ENCODE measurements at places on chromosomes 13 and 19. TPM values are rescaled to one million over a fixed set of nuclear protein-coding genes. Genes with fewer than 3 reads are reported as not detected.

ZNF208 gene
- not detected for total RNA-seq

DNA sequence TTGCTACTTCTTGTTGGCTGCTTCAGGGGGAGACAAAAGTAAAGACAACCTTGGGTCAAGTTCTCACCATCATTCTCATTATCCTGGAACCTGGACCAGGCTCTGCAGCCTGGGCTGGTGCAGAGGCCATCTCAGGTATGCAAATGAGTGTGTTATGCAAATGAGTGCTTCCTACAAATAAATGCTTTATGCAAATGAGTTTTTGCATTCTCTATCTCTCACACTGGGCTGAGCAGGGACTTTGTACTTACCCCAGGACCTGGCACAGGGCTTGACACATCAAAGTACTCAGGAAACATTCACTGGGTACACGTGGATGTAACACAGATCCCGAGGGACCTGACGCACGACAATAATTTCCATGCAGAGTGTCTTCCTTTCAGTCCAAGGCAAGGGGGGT is 103.0 kb downstream of the DNAJC15 start:
- DNase-seq: peak; percentile 88
- peak overlapping the region; percentile 99 for H3K27ac ChIP-seq
- H3K36me3 ChIP-seq: no peaks in the 10 kb centered on the region
- peak overlapping the region; percentile 66 for H3K4me3 ChIP-seq

DNA sequence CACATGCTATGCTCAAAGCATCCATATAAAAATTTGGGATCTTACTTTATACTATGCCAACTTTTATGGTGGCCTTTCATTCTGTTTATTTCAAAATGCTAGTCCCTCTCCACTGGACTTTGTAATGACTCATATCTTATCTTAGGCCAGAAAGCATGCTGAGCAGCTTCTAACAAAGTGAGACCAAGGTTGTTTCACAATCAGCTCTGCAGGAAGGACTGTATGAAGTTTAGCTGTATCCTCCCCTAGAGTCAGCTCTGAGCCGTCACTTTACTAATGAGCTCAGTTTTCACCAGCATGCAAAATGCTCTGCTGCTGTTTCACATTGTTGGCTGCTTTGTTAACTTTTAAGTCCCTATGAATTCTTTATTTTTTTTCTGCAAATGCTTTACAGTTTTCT is 1608.8 kb downstream of the OLFM4 start:
- H3K27ac ChIP-seq: no peak overlapping the region
- DNase-seq: no peak
- H3K4me1 ChIP-seq: no peaks in the 10 kb centered on the region
- no peaks in the 10 kb centered on the region for H3K36me3 ChIP-seq
- no peaks in the 10 kb centered on the region for H3K27me3 ChIP-seq

- H3K4me1 ChIP-seq: no peaks in the 10 kb centered on the region
- DNase-seq: no peak
- H3K27ac ChIP-seq: no peak overlapping the region
These were observed 380.8 kb downstream of the NDFIP2 start for GRCh38 chr13:79861731-79862130.

DNA sequence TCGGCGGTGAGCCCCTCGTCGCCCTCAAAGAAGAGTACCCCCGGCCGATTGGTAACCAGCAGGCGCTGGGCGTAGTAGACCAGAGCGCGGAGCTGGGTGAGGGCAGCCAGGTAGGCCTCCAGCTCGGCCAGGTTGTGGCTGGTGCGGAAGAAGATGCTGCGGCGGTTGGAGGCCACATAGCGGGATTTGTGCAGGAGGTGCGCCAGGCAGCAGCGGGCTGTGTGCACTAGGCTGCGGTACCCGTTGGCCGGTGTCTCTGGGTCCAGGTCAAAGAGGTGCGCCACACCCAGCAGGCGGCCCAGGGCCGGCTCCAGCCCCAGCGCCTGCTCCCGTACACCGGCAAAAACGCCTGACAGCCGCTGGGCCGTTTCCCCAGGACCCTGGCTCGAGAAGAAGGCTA is 16.8 kb downstream of the LIPE start:
- no peak overlapping the region for H3K27ac ChIP-seq
- peaks cover 8% of the 10 kb centered on the region for H3K36me3 ChIP-seq
- H3K27me3 ChIP-seq: no peaks in the 10 kb centered on the region
- no peak overlapping the region for H3K4me3 ChIP-seq
- H3K4me1 ChIP-seq: no peaks in the 10 kb centered on the region
- DNase-seq: no peak

GRCh38 chr13:98570929-98571372 is 6.0 kb downstream of the STK24 start:
- no peaks in the 10 kb centered on the region for H3K27me3 ChIP-seq
- DNase-seq: peak; percentile 86
- peak overlapping the region; percentile 58 for H3K4me3 ChIP-seq
- H3K4me1 ChIP-seq: peaks cover 88% of the 10 kb centered on the region
- peak overlapping the region; percentile 96 for H3K27ac ChIP-seq

- H3K36me3 ChIP-seq: no peaks in the 10 kb centered on the region
- no peaks in the 10 kb centered on the region for H3K27me3 ChIP-seq
- no peak overlapping the region for H3K4me3 ChIP-seq
- no peak for DNase-seq
- peaks cover 12% of the 10 kb centered on the region for H3K4me1 ChIP-seq
- H3K27ac ChIP-seq: no peak overlapping the region
These were observed 8.9 kb downstream of the GNG7 start for GRCh38 chr19:2693492-2694160.

GRCh38 chr19:728011-728410 is 19.3 kb downstream of the PALM start:
- H3K27me3 ChIP-seq: no peaks in the 10 kb centered on the region
- H3K4me1 ChIP-seq: no peaks in the 10 kb centered on the region
- no peak overlapping the region for H3K4me3 ChIP-seq

All from Karpas-422 (cell line).